ENCODE measurements at places on chromosomes 1 and 21.

DNA sequence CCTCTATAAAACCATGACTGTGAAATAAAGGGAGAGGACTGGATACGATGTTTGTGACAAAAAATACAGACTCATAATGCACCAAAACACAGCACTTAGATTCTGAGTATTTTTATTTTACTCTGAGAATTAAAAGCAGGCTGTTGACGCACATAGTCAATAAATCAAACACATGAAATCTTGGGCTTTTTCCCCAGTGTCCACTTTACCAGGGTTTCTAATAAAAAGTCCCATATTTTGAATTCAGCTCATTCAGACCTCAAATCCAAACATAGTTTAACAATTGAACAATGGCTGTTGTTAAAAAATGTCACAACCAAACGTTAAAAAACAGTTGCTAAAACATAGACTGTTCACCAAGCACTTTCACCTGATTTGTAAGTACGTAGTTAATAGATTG, 553.4 kb downstream of the LTN1 start:
- no peak for DNase-seq

GRCh38 chr1:162213281-162213912, 143.9 kb downstream of the NOS1AP start:
- DNase-seq, result no peak

DNA sequence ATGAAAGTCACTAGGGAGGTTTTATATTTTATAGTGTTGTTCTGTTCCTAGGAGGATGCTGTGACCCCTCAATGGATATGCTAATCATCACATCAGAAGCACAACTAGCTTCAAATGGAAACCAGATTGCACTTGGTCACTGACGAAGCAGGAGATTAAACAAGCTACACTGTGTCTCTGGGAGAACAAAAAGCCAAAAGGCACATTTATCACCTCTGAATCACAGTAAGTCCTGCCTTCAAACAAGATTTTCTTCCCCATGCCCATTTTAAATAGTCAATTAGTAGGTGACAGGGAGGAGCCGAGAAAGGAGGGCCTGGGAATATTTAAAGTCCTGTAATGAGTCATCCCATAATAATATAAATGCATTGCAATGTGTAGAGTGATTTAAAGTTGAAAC, 38.1 kb downstream of the RGS2 start:
- no peak for DNase-seq

DNA sequence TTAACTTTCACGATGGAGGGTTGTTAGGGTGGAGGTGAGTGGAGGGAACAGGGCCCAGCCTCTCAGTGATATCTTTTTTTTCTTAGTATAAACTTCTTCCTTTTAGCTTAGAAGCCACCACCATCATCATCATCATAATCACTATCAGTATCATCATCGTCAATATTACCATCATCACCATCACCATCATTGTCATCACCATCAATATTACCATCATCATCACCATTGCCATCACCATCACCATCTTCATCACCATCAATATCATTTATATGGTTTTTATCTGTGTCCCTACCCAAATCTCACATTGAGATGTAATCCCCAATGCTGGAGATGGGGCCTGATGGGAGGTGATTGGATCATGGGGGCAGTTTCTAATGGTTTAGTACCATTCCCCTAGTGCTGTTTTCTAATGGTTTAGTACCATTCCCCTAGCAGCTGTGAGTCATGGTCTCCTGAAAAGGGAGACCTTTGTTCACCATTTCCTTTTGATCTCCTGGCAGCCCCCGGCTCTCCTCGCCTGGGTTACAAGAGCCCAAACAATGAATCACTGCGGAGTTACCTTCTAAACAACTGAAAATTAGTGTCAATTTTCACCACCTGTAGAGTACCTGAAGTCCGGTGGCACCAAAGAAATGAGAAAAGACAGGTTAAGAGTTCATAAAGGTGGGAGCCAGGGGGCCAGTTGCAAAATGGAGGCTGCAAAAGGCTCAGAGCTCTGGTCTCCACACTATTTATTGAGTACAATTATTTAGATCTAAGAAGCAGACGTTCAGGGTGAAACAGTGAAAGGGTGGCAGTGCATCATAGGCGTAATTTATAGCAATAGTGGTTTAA, 3.1 kb upstream of the PLA2G2E start:
- no peak for DNase-seq

- DNase-seq, result no peak
These were observed 59.9 kb upstream of the FBXO28 start for GRCh38 chr1:224054012-224054411.

DNA sequence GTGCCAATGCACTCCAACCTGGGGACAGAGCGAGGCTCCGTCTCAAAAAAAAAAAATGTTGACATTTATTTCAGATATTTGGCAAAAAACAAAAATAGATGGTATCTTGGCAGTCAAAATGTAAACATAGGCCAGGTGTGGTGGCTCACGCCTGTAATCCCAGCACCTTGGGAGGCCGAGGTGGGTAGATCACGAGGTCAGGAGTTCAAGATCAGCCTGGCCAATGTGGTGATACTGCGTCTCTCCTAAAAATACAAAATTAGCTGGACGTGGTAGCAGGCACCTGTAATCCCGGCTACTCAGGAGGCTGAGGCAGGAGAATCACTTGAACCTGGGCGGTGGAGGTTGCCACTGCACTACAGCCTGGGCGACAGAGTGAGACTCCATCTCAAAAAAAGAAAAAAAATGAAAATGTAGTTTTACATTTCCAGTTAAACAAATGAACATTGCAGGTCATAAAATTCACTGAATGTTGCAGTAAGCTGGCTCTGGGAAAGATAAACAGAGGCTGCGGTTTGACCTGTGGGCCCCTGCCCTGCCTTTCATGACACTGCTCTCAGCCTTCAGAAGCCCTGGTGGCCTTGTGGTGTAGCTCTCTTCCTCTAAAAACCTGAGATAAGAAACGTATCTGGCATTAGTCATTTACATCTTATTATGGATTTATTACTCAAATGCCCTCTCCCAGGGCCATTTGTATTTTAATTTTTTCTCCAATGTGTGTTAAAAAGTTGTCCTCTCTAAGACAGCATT, 12.2 kb upstream of the SLC44A3 start:
- DNase-seq, result peak; percentile 29

Data from CD4-positive, alpha-beta T cell (primary cell).